ENCODE measurements at places on chromosomes 7 and 10. TPM values are rescaled to one million over a fixed set of nuclear protein-coding genes. Genes with fewer than 3 reads are reported as not detected.

- H3K36me3 ChIP-seq: peaks cover 27% of the 10 kb centered on the region
- no peak overlapping the region for H3K27ac ChIP-seq
- no peaks in the 10 kb centered on the region for H3K4me1 ChIP-seq
- DNase-seq: no peak
Observed at GRCh38 chr7:92020636-92021035, 80.0 kb downstream of the AKAP9 start.

DNA sequence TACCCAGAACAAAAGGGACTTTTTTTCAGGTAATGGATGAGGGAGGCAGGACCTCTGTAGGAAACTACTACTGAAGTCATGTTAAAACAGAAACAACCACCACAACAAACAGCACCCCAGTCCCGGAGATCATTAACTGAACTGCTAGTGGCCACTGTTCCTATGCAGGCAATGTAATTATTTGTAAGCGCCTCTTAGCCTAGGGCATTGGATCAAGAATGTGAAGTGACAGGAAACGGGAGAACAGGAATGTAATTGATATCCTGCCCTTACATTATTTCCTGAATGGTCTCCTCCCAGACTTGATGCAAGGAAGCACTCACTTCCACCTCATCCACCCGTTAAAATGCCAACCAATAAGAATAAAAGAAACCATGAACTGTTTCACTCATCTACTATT, 16.7 kb upstream of the GAD2 start:
- H3K36me3 ChIP-seq: no peaks in the 10 kb centered on the region
- no peak overlapping the region for H3K4me3 ChIP-seq
- peaks cover 1% of the 10 kb centered on the region for H3K27me3 ChIP-seq
- no peak for DNase-seq

DNA sequence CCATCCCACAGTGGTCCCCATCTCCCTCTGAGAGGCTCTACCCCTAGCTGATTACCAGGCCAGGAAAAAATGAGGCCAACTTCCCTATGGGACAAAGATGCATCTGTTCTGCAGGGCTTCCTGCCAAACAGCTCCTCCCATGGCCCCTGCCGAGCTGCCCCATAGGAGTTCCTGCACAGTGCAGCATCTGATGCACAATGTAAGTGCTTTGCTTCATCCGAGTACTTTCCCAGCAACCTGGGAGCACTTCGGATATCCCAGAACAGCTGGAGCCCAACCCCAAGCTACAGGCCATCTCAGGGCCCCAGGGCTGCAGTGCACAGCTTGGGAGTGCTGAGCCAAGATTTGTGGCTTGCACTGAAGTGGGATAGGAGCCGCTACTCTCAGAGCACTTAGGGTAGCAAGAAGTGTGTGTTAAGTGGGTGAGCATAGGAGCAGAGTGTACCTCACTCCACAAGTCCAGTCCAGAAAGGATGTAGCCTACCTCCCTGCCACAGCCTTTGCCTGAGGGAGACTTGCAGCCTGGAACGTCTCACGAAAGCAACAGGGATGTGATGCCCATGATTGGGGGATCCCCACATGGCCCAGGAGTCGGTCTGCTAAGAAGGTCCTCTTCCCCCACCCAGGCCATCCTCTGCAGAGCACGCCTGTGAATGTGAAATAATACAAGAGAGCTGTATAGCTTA, 209.6 kb upstream of the VWC2 start:
- no peak for DNase-seq
- H3K4me3 ChIP-seq: no peak overlapping the region
- no peak overlapping the region for H3K27ac ChIP-seq
- no peaks in the 10 kb centered on the region for H3K27me3 ChIP-seq

DNA sequence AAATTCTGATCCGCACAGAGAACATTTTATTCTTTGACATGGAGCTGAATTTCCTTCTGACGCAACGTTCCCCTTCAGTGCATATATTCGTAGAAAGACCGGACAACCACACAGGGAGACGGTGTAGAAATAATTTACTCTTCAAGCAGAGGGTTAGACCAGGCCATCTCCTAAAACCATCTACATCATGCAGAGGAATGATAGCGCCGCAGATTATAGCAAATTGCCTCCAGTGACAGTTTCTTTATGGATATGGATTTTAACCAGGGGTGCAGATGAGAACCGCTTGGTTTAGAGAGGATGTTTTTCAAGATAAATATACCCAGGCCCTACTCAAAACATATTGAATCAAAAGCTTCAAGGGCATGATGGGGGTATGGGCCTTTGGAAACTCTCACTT, 759.3 kb upstream of the AUTS2 start:
- H3K27me3 ChIP-seq: no peaks in the 10 kb centered on the region
- H3K4me3 ChIP-seq: no peak overlapping the region
- H3K4me1 ChIP-seq: no peaks in the 10 kb centered on the region
- peaks cover 4% of the 10 kb centered on the region for H3K36me3 ChIP-seq
- DNase-seq: no peak

- DNase-seq: no peak
- H3K36me3 ChIP-seq: no peaks in the 10 kb centered on the region
- no peak overlapping the region for H3K4me3 ChIP-seq
- H3K4me1 ChIP-seq: no peaks in the 10 kb centered on the region
Observed at GRCh38 chr7:41832941-41833340, 130.1 kb upstream of the INHBA start.

GRCh38 chr7:75847707-75848106, 31.1 kb upstream of the RHBDD2 start:
- H3K4me3 ChIP-seq: no peak overlapping the region
- DNase-seq: no peak
- no peaks in the 10 kb centered on the region for H3K36me3 ChIP-seq
- no peak overlapping the region for H3K27ac ChIP-seq

GRCh38 chr7:45103958-45104843, 7.3 kb downstream of the TBRG4 start:
- no peak overlapping the region for H3K27ac ChIP-seq
- H3K4me3 ChIP-seq: no peak overlapping the region
- H3K4me1 ChIP-seq: peaks cover 23% of the 10 kb centered on the region
- H3K36me3 ChIP-seq: peaks cover 10% of the 10 kb centered on the region
- no peak for DNase-seq
- no peaks in the 10 kb centered on the region for H3K27me3 ChIP-seq

DNA sequence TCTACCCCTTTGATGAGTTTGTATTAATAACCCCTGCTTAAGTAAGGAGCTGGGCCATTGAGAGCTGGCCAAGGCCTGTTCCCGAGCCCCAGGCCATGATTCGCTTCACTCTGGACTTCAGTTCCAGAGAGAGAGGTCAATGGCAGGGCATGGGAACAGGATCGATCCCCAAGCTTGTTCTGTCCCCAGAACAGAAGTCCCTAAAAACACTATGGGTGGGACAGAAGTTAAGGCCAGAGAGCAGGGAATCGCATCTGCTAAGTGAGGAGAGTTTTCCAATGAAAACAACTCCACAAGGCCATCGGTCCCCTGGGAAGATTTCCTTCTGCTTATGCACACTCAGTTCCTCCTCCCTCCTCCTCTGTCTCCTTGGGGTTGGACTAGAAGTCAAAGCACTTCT, 159.6 kb downstream of the LSM5 start:
- no peak overlapping the region for H3K27ac ChIP-seq
- H3K4me1 ChIP-seq: no peaks in the 10 kb centered on the region
- no peak for DNase-seq
- H3K36me3 ChIP-seq: no peaks in the 10 kb centered on the region

DNA sequence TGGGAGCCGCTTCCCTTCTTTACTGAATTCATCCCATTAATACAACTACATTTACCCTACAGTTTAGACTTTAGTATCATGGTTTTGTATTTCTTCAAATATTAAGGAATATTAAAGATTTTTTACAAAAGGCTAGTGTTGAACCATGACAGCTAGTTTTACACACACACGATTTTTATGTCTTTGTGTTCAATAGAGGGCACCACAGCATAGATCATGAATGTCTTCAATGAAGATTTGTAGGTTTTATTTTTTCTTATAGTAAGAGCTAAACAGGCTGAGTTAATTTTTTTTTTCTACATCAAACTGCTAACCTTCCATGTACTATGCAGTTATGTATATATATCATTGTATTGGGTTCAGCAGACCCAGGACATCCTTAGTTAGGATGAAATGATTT, 76.9 kb downstream of the SNX10 start:
- peaks cover 11% of the 10 kb centered on the region for H3K36me3 ChIP-seq
- H3K4me1 ChIP-seq: peaks cover 17% of the 10 kb centered on the region
- DNase-seq: no peak
- no peak overlapping the region for H3K27ac ChIP-seq

- peak; percentile 45 for DNase-seq
- peaks cover 27% of the 10 kb centered on the region for H3K4me1 ChIP-seq
- peak within 1 kb of the TSS; percentile 91 for H3K4me3 ChIP-seq
- H3K36me3 ChIP-seq: no peaks in the 10 kb centered on the region
- H3K27ac ChIP-seq: peak within 1 kb of the TSS; percentile 69
- H3K27me3 ChIP-seq: peaks cover 2% of the 10 kb centered on the region
Observed at GRCh38 chr10:3067118-3067858, at the start of gene PFKP. Gene PFKP, plus strand, starts transcription at chr10:3067548. Its CDS starts 48 bp downstream, at chr10:3067596.

- no peak overlapping the region for H3K4me3 ChIP-seq
- H3K36me3 ChIP-seq: peaks cover 4% of the 10 kb centered on the region
- no peak for DNase-seq
- no peaks in the 10 kb centered on the region for H3K27me3 ChIP-seq
- H3K4me1 ChIP-seq: peaks cover 12% of the 10 kb centered on the region
Observed at GRCh38 chr7:100623951-100624824, 11.8 kb downstream of the MOSPD3 start.

DNA sequence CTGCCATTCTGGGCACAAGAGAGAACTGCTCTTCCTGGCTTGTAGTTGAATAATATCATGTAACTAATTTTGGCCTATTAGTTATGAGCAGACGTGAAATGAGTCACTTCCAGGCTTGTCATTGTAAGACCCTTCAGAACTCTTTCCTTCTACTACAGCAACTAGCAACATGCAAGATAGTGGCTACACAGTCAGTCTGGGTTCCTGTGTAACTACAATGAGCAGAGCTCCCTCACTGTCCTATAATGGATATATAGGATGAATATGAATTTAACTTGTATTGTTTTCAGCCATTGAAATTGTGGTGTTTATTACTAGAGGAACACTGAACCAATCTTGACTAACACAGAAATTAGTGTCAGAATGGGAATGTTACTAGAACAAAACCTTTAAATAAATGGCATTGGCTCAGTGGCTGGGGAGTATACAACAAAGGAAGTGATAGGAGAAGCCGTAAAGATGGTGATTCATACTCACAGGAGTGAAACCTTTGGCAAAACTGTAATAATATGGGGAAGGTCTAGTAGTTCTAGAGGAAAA, 2.9 kb upstream of the MTPN start:
- peak overlapping the region; percentile 89 for H3K4me3 ChIP-seq
- H3K27me3 ChIP-seq: peaks cover 7% of the 10 kb centered on the region
- H3K4me1 ChIP-seq: peaks cover 76% of the 10 kb centered on the region
- H3K36me3 ChIP-seq: no peaks in the 10 kb centered on the region
- no peak for DNase-seq

- H3K4me3 ChIP-seq: no peak overlapping the region
- H3K36me3 ChIP-seq: no peaks in the 10 kb centered on the region
- H3K4me1 ChIP-seq: no peaks in the 10 kb centered on the region
- H3K27ac ChIP-seq: no peak overlapping the region
- DNase-seq: no peak
Observed at GRCh38 chr10:62115842-62116241, 152.8 kb downstream of the RTKN2 start.

GRCh38 chr10:31118556-31118955, 86.9 kb upstream of the ZNF438 start:
- H3K27me3 ChIP-seq: peaks cover 3% of the 10 kb centered on the region
- no peak overlapping the region for H3K27ac ChIP-seq
- H3K36me3 ChIP-seq: no peaks in the 10 kb centered on the region
- H3K4me3 ChIP-seq: no peak overlapping the region

- no peak overlapping the region for H3K4me3 ChIP-seq
- no peaks in the 10 kb centered on the region for H3K4me1 ChIP-seq
- H3K36me3 ChIP-seq: peaks cover under 1% of the 10 kb centered on the region
- no peak overlapping the region for H3K27ac ChIP-seq
Observed at GRCh38 chr10:124562425-124563060, 100.9 kb downstream of the LHPP start.

DNA sequence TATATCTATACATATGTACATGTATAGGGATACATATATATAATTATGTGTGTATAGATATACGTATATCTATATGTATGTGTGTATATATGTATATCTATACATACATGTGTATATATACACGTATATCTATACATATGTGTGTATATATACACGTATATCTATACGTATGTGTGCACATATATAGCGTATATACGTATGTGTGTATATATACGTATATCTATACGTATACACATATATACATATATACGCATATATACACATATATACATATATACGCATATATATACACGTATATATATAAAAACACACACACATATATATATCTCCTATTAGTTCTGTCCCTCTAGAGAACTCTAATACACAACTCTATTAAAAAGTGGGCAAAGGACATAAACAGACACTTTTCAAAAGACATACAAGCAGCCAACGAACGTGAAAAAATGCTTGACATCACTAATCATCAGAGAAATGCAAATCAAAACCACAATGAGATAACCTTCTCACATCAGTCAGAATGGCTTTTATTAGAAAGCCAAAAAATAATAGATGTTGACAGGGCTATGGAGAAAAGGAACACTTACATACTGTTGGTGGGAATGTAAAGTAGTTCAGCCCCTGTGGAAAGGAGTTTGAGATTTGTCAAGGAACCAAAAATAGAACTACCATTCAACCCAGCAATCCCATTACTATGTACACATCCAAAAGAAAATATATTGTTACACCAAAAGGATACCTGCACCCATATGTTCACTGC, 22.0 kb upstream of the TMEM120A start:
- H3K4me3 ChIP-seq: no peak overlapping the region
- H3K4me1 ChIP-seq: peaks cover 8% of the 10 kb centered on the region
- H3K36me3 ChIP-seq: peaks cover 48% of the 10 kb centered on the region

DNA sequence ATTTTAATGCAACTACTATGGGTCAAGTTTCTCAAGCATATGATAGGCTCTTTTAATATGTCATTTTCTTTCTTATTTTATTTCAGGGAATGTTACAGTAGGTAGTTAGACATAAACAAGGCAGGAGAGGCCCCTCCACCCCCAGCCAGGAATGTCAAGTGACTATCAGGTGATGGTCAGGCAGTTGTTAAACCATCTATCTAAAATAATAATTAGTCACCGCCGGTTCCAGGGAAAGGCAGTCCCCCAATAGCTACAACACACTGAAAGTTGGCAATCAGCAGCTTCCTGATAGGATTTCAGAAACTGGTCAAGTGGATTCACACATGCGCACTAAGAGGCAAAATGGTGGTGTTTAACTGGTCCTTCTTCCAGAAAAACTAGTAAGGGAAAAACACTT, 9.3 kb downstream of the OLAH start:
- no peaks in the 10 kb centered on the region for H3K4me1 ChIP-seq
- no peak overlapping the region for H3K27ac ChIP-seq
- no peak for DNase-seq
- no peak overlapping the region for H3K4me3 ChIP-seq
- peaks cover 5% of the 10 kb centered on the region for H3K27me3 ChIP-seq

Gene WIPF3
- not detected for polyA plus RNA-seq

Gene AUTS2
- polyA plus RNA-seq: 1.9 TPM

Gene SNX10
- polyA plus RNA-seq: 51.8 TPM

Gene SHTN1
- polyA plus RNA-seq: 0.55 TPM

Gene SLC29A3
- 11.7 TPM for polyA plus RNA-seq

Data from immature natural killer cell (primary cell).